Regular cardiac myocyte (primary cell): ENCODE measurements at places on chromosomes 12 and 14. TPM values are rescaled to one million over a fixed set of nuclear protein-coding genes. Genes with fewer than 3 reads are reported as not detected.

RNASE7 gene
- total RNA-seq, result not detected in 2 replicates

RNASE3 gene
- not detected in 2 replicates for total RNA-seq

TNS2 gene
- total RNA-seq, result 25.1 and 34.7 TPM in 2 replicates

INSM2 gene
- total RNA-seq, result under 0.01 TPM in 1 of 2 replicates, not detected in the other

LRP1-AS gene
- 0.19 TPM in 1 of 2 replicates, not detected in the other for total RNA-seq
